ENCODE measurements at places on chromosomes 5 and 9.

DNA sequence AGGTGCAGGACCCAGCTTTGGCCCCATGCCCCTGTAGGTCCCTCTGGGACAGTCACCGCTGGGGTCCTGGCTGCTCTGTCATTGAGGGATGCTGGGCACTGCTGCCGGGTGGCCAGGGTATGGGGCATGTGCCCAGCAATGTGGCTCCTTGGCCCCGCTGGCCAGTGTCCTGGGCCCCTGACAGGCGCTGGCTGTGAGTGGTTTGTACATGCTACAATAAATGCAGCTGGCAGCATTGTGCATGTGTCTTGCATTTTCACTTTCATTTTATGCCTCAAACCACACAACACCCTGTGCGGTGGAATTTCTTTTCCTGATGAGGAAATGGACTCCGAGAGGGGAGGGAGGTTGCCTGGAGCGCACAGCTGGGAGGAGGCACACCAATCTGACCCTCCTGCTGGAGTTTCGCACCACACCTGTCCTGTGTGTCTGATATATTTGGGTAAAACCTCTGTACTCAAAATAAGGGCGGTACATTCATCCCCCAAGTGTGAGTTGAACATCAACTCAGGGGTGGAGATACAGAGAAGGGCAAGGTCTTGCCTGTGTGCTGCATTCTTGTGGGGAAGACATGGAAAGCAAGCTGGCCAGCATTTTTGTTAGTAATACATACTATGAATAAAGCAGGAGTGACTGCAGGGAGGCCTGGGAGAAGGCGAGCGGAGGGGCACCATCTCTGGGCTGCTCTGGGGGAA lies 11.7 kb downstream of the TSPAN17 start:
- no peak for DNase-seq

GRCh38 chr5:90334741-90335140 lies 74.8 kb downstream of the CETN3 start:
- no peak for DNase-seq

GRCh38 chr9:89171693-89172092 lies 6.9 kb downstream of the SHC3 start:
- no peak for DNase-seq

DNA sequence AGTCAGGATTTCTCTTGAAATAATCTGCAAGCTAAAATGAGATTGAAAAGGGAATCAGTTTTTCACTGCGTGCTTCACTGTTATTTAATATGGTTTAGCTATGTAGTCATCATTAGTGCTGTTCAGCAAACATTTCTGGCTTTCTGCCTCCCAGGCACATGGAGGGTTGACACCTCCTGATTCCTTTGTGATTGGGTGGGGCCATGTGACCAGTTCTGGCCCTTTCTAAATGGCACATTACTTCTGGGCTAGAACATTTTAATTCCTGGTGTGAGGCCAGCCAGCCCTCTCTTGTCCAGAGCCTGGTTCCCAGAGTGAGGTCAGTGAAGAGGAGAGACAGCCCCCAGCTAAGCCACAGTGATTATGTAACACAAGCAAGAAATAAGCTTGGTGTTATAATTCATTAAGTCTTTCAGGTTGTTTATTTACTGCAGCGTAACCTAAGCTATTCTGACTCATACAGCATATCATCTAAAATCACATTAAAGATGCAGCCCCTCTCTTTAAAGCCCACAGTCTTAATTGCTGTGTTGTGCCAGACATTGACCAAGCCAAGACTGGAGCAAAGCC lies 17.4 kb upstream of the ARSI start:
- no peak for DNase-seq

DNA sequence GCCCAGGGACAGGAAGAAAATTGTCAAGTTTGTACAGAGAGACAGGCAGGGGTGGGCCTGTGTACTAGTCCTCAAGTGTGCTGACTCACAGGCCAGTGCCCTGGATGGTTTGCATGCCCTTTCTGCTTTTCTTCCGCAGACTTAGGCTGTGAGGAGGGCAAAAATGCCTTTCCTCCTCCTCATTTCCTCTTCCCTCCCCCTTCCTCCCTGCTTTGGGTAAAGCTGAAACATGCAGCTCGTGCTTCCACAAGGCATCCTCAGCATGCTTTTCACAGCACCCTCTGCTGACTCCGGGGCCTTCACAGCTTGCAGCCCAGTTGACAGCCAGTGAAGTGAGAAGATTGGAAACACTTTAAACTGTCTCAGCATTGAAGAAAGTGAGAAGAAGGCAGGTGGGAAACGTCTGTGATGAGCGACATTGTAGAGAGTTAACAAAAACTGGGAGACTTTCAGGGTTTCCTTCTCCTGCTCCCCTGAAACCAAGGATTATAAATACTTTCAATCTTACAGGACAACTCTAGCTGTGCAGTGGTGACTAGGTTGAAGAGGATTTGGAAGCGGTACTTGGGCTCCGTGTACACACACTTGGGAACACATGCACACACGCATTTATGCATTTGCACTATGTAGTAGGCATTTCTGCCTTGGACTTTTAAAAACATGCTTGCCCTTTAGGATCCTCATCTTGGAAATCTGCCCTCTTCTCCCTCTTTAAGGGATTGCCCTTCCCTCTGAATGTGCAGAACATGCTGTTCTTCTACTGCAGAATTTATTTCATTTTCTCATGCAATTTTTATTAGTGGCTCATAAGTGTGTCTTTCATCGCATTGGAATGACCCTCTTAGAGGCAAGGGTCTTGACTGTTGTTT lies 138.8 kb downstream of the GRIA1 start:
- DNase-seq, result no peak

DNA sequence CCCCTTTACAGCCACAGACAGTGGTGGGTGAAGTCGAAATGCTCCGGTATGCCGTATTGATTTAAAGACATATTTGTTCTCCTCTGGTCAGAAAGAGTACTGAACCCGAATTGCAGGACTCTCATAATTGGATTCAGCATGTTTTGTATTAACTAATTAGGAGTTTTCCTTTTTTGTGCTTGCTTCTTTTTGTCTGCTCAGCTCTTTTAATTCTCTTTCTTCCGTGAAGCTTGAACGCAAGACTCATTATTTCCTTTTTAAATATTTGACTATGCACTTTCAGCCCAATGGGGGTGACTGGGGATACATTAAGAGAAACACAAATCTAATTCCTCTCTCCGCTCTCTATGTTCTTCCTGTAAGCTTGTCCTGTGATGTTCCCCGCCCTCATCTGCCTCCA lies 246.6 kb upstream of the IRX2 start:
- no peak for DNase-seq

- no peak for DNase-seq
These were observed 138.8 kb upstream of the LIFR start for GRCh38 chr5:38695021-38695958.

DNA sequence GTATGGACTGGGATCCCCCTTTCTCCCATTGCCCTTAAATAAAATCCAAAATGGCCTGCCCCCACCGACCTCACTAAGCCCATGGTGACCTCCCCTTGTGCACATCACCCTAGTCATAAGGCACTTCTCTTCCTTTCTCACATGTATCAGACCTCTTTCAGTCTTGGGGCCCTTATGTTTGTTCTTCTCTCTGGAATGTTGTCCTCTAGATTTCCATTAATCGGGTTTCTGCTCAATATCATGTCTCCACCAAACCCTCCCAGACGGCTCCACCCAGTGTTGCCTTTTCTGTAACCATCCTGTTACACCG lies 196.3 kb downstream of the ERCC6L2 start:
- DNase-seq, result no peak

GRCh38 chr9:126506361-126507317 lies 107.1 kb upstream of the LMX1B start:
- DNase-seq, result no peak

DNA sequence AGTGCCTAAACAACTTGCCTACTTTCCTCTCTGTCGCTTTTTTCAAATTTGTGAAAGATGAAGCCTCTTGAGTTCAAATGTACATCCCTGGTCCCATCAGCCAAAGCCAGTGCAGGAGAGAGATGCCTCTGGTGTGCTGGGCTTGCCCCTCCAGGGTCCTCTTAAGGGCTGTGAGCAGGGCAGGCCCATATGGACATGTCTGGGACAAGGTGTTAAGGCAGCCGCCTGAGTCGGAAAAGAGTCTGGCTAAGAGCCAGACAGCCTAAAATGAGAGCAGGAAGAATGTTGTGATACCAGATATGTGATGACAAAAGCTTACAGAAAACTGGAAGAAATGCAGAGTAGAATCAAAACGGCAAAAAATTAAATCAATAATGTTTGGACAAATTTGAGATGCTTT lies 72.5 kb downstream of the APTX start:
- no peak for DNase-seq

- DNase-seq, result peak; percentile 39
These were observed 23.4 kb downstream of the DMRTA1 start for GRCh38 chr9:22469928-22470544.

DNA sequence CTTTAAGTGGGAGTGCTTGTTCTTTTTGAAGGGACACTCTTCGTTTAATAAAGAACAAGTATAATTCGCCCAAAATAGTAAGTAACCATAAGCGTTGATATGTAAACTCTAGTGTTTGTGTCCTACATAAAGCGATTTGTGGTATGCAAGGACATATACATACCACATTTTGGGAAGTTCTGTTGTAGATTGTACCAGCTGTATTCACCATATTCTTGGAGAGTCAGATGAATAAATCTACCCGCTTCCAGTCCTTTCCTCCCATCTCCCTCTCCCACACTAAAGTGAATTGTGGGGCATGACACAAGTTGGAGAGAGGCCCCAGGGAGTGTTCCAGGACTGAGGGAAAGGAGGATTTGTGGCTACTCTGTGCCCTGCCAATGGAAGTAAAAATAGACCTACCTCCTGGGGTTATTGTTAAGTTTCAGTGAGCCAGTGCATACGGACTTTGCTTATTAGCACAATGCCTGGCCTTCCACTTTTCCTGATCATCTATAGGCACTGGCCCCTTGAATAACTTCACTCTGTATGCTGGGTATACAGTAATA lies 40.6 kb downstream of the ARHGAP26 start:
- no peak for DNase-seq

DNA sequence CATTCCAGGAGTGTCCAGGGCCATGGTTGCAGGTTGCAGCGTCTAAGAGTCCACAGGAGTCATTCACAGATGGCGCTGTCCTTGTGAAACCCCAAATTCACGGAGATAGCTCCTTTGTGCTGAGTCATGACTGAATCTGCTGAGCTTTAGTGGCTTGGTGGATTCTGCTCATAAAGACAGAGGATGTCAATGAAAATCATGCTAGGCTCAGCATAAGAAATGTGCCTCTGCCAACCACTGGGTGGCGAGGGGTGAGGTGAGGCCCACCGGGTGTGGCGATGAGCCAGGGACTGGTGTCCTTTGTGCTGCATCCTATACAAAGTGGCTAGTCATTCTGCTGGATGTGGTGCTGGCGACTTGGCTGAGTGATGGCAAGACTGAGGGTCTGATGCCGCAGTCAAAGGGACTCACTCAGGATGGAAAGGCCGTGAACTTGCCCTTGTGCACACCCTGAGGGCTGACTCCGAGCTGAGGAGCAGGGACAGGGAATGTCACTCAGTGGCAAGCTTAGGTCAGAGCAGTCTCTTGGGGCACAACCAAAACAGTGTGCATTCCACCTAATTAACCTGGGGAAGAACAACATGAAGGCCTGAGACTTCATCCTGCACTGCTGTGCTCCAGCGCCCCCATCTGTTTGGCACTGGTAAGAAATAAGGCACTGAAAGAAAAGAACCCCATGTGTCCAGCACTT lies 71.5 kb downstream of the DAP start:
- peak; percentile 13 for DNase-seq

GRCh38 chr5:139752506-139753473 lies 42.8 kb upstream of the PSD2 start:
- DNase-seq, result no peak

DNA sequence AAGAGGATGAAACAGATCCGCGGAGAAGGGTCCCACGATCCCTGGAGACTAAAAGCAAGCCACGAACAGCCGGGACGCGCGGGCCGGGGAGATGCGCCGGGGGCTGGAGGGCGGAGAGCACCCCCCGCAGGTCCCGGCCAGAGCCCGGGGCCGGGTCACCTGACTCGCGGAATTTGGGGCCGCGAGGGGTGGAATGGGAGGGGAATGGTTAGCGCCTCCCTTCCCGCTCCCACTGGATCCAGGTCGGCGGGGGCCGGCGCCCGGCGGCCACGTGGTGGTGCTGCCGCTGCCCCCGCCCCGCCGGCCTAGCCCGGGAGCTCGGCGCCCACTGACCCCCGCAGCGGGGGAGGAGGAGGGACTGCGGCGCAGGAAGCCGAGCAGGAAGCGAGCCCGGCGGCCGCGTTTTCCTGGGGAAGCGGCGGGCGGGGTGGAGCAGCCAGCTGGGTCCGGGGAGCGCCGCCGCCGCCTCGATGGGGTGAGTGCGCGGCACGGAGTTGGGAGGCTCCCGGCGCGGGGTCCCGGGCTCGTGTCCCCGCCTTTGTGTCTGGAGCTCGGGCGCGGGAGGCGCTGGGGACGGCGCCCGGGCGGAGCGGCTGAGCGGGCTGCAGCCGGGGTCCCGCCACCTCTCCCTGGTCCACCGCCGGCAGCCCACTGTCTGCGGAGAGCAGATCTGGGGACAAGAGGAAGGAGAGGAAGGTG lies at the start of gene RAI14:
Gene RAI14, plus strand, starts transcription at position 328 of the 699 bp plus-strand sequence. CDS start 30,592 bp downstream, outside the sequence.
- DNase-seq, result peak; percentile 60

DNA sequence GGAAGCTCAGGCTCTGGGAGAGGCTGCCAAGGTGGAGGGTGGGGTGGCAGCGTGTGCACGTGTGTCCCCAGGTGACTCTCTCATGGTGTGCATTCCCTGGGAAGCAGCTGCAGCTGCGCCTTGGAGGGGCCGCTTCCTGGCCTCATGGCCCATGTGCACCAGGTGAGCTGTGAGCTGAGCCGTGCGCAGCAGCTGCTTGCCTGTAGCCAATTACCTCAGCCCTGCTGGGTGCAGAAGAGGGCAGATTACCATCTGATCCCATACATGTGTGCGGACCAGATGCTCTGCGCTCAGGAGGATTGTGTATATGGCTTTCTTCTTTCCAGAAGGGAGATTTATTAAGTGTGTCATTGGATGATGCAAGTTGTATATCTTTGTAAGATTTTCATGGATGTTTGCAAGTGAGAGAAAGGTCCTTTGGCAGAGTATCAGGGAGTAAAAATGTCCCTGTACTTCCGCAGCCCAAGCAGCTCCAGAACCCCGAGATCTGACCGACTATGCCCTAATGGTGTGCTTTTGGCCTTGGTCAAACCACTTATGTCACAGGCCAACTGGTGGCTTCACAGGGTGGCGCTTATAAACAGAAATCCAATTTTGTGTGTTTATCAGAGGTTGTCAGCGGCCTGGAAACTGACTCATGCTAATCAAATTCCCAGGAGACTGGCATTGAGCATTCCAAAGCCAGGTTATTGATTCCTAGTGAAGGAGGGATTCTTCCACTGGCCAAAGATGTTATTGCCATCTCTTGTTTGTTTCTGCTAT lies 229.3 kb downstream of the GOLPH3 start:
- DNase-seq, result no peak

- no peak for DNase-seq
These were observed 526.7 kb downstream of the PDE4D start for GRCh38 chr5:59366784-59367183.

- no peak for DNase-seq
These were observed 70.9 kb downstream of the SETX start for GRCh38 chr9:132283863-132284262.

Data from NCI-H526 treated with DMSO at 0.1 percent for 48 hours (cell line).